Cardiac muscle cell (in vitro differentiated cells and primary cell): ENCODE measurements at places on chromosomes 3 and 15. TPM values are rescaled to one million over a fixed set of nuclear protein-coding genes. Genes with fewer than 3 reads are reported as not detected.

The TTC21A gene
- 2.7 and 3.1 TPM in 2 replicates for total RNA-seq

- no peak overlapping the region for H3K27ac ChIP-seq
- no peaks in the 10 kb centered on the region for H3K4me1 ChIP-seq
- H3K27me3 ChIP-seq: no peaks in the 10 kb centered on the region
- H3K4me3 ChIP-seq: no peak overlapping the region
- H3K36me3 ChIP-seq: no peaks in the 10 kb centered on the region
Measured at GRCh38 chr15:59457103-59457502, 19.1 kb downstream of the FAM81A start.

The COL6A5 gene
- total RNA-seq: not detected in 2 replicates

DNA sequence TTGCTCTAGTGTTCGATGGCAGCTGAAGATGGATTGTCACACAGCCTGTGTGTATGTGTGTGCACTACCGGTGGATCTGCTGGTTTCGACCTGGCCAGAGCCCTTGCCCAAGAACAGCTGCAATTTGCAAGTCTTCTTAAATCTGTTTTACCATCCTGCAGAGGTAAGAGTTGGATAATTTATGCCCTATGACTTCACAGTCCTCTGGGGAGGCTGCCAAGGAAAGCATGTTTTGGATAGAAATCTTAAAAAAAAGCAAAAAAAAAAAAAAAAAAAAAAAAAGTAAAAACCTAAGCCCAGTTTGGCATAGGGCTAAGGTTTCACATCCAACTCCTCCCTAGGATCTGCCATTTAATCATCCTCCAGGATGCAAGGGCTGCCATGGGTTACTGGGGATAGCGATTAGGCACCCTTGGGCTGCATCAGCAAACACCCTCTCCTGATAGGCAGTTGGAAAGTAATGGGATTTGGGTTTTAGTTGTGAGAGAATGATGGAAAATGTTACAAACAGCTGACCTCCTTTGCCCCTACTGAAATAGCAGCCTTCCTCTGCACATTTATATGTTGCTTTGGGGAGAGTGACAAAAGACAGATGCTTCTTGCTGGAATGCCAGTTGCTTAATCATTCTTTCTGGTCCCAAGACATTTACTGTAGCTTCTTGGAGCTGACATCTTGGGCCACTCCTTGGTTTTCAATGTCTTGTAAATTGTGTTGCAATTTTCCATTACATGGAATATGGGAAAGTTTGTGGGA, 35.4 kb downstream of the CD200R1L start:
- H3K27me3 ChIP-seq: no peaks in the 10 kb centered on the region
- H3K27ac ChIP-seq: no peak overlapping the region
- H3K4me1 ChIP-seq: peaks cover 3% of the 10 kb centered on the region
- H3K4me3 ChIP-seq: no peak overlapping the region

GRCh38 chr3:53171827-53172505, 11.0 kb downstream of the PRKCD start:
- no peaks in the 10 kb centered on the region for H3K36me3 ChIP-seq
- peaks cover 69% of the 10 kb centered on the region for H3K27me3 ChIP-seq
- no peaks in the 10 kb centered on the region for H3K4me1 ChIP-seq
- DNase-seq: no peak
- H3K27ac ChIP-seq: no peak overlapping the region
- H3K4me3 ChIP-seq: no peak overlapping the region

The C3orf49 gene
- total RNA-seq: not detected in 2 replicates

GRCh38 chr3:82627733-82628132, 866.3 kb upstream of the GBE1 start:
- H3K4me1 ChIP-seq: no peaks in the 10 kb centered on the region
- no peaks in the 10 kb centered on the region for H3K36me3 ChIP-seq
- H3K27ac ChIP-seq: no peak overlapping the region
- no peak for DNase-seq
- H3K27me3 ChIP-seq: no peaks in the 10 kb centered on the region
- H3K4me3 ChIP-seq: no peak overlapping the region

The SCAMP5 gene
- total RNA-seq: 5.8 and 8.1 TPM in 2 replicates

- H3K4me3 ChIP-seq: no peak overlapping the region
- no peaks in the 10 kb centered on the region for H3K27me3 ChIP-seq
- DNase-seq: no peak
- H3K4me1 ChIP-seq: no peaks in the 10 kb centered on the region
- no peak overlapping the region for H3K27ac ChIP-seq
Measured at GRCh38 chr3:67567893-67568292, 86.5 kb downstream of the SUCLG2 start.

- no peaks in the 10 kb centered on the region for H3K36me3 ChIP-seq
- H3K4me1 ChIP-seq: no peaks in the 10 kb centered on the region
- H3K4me3 ChIP-seq: no peak overlapping the region
- no peaks in the 10 kb centered on the region for H3K27me3 ChIP-seq
- no peak overlapping the region for H3K27ac ChIP-seq
Measured at GRCh38 chr15:91516866-91517265, 336.6 kb upstream of the SLCO3A1 start.
